ENCODE measurements at places on chromosomes 6 and 20.

GRCh38 chr6:14450133-14450504, 332.5 kb downstream of the CD83 start:
- no peak for DNase-seq

DNA sequence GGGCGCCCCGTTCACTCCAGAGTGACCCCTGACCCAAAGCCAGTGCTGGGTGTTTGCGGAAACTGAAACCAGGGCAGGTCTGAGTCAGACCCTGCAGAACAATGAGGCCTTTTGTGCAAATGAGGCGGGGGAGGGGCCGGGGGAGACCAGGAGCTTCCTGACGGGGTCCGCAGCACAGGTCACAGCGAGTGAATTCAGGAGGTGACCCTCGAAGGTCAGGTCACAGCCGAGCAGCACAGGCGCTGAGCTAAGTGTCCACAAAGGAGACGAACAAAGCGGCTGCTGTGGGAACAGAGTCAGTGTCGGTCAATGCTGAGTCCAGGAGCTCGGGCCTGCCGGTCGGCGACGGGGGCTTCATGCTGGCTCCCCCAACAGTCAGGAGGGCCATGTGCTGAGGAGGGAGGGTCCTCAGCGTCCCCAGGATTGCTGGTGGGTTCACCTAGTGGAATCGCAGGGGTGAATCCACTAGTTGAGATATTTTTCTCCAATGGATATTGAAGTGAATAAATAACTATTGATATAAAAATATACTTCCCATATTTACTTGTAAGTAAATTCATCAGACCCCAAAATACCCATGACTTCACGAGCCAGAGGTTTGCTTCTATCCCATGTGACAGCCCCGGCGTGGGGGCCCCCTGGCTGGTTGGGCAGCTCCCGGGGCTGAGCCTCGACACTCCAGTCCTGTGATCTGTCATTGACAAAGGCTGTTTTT, 188.4 kb upstream of the SULF2 start:
- DNase-seq = no peak

GRCh38 chr6:24329451-24329850, 28.4 kb downstream of the DCDC2 start:
- DNase-seq = no peak

- DNase-seq = no peak
These were observed 7.0 kb downstream of the GOPC start for GRCh38 chr6:117595099-117595923.

- no peak for DNase-seq
These were observed 369.2 kb upstream of the CDH4 start for GRCh38 chr20:60882836-60883235.

DNA sequence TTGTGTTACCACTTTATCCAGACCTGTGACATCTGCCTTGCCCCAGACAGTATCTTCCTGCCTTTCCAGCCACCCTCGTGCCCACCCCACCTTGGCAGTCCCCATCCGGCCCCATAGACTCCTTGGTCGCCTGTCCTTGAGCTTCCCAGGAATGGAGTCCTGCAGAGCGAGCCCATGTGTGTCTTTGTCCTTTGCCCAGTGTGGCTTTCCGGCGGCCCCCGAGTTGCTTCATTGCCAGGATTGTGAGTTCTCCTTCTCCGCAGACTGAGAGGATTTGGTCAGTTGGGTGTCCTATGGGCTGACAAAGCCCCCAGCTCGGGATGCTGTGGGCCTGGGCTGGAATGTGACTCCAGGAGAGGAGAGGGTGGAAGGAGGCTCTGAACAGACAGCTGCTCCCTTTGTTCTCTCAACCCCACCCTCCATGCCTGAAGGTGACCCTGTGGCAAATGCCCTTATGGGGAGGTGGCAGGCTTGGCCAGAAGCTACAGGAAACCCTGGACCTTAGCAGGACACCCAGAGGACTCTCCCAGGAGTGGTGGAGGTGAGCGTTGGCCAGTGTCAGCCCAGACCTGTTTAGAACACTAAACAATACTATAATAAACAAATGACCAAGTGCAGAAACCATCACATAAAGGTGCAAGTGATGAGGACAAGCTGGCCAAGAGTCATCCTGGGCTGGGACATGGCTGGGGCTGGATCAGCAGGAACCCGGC, 1.9 kb upstream of the CST1 start:
- no peak for DNase-seq

GRCh38 chr6:143465546-143465945, 14.9 kb downstream of the PEX3 start:
- DNase-seq = no peak

GRCh38 chr20:49460916-49461315, 21.6 kb downstream of the KCNB1 start:
- no peak for DNase-seq

- no peak for DNase-seq
These were observed 209.3 kb upstream of the SOX4 start for GRCh38 chr6:21384216-21384615.

DNA sequence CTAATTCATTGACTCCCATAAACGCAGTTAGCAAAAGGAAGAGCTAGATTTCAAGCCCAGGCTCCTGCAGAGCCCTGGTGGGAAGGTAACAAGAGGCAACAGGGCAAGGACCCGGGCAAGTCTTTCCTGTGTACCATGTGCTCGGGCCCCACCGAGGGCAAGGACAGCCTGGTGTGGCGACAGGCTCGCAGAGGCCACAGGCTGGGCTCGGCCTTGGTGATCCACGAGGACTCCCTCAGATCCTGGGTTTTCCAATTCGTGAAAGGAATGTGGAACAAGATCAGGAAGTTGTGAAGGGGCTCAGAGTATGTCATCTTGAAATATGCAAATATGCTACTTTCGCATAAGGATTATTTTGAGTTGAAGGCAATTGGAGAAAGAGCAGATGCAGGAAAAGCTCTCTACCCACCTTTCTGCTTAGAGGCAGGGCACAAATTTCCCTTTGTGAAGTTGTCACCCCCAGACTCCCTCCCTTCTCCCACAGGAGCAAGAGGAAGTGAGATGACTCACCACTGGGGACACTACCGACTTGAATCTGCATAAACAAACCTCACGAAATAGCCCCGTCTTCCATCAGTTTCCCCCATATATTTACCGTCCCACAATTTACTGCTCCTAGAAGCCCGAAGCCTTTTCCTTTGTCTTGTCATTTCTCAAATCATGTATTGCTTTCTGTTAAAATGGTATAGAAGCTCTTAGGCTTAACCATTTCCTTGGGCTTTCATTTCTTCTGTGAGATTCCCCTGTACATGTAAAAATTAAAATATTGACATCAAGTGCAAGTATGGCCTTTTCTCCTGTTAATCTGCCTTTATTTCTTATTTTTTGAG, 79.0 kb downstream of the PSMG4 start:
- no peak for DNase-seq

DNA sequence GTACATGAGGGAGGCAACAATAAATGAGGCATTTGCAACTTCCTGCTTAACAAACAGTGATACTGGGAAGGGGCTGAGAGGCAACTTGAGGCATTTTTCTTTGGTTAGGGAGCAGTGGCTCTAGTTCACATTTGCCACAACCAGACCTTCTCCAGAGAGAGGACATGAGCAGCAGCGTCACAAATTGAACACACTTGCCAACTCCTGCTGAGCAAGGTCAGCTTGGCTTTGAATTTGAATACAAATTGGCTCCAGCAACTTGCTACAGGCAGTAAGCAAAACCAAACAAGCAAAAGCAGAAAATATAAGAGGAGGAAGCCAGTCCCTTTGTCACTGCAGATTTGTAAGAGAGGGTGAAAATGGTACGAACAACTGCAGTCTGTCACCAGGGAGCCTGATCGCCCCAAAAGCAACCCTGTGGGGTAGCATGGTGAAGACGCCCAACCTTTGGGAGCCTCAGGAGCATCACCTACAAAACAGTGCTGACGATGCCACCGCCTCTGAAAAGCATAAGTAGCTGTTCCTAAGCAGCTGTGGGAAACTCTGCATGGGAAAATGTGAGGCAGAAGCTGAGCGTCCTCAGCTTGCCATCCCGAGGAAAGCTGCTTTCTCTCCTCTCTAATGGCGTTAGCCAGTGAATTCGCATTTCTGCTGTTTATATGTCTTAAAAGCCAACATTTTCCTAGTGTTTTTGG, 378.7 kb downstream of the RNGTT start:
- DNase-seq = no peak

GRCh38 chr6:104711371-104711770, 148.3 kb downstream of the HACE1 start:
- DNase-seq = peak; percentile 65

Data from WERI-Rb-1 (cell line).